ENCODE measurements at places on chromosomes 1 and 21.
A peak's percentile ranks its signal among the peaks of the same experiment; 100 is the strongest.

DNA sequence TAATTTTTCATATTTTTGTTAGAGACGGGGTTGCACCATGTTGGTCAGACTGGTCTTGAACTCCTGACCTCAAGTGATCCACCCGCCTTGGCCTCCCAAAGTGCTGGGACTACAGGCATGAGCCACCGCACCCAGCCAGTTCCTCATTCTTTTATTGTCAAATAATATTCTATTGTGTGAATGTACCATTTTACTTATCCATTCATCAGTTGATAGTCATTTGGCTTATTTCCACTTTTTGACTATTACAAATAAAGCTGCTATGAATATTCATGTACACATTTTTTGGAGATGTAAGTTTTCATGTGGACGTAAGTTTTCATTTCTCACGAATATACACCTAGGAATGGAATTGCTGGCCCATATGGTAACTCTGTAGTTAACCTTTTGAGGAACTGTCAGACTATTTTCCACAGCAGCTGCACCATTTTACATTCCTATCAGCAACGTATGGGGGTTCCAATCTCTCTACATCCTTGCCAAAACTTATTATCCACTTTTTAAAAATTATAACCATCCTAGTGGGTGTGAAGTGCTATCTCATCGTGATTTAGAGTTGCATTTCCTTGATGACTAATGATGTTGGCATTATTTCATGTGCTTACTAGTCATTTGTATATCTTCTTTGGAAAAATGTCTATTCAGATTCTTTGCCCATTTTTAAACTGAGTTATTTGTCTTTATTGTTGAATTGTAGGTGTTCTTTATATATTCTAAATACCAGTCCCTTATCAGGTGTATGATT, 12.7 kb downstream of the PACC1 start:
- DNase-seq: peak; percentile 2

- no peak for DNase-seq
Measured at GRCh38 chr1:237590386-237590785, 300.3 kb downstream of the ZP4 start.

- no peak for DNase-seq
Measured at GRCh38 chr1:36971852-36972618, 62.3 kb downstream of the GRIK3 start.

DNA sequence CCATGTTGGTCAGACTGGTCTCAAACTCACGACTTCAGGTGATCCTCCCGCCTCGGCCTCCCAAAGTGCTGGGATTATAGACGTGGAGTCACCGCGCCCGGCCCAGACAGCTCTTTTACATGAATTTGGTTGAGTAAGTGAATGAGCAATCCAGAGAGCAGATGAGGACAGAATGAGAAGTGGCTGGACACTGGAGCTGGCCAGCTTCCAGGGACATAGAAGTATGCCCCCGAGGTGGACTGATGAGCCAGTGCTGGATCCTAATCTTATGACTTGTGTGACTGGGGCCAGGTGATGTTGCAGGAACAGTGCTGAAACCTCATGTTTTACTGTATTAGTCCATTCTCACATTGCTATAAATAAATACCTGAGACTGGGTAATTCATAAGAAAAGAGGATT, 35.9 kb upstream of the KANK4 start:
- no peak for DNase-seq

DNA sequence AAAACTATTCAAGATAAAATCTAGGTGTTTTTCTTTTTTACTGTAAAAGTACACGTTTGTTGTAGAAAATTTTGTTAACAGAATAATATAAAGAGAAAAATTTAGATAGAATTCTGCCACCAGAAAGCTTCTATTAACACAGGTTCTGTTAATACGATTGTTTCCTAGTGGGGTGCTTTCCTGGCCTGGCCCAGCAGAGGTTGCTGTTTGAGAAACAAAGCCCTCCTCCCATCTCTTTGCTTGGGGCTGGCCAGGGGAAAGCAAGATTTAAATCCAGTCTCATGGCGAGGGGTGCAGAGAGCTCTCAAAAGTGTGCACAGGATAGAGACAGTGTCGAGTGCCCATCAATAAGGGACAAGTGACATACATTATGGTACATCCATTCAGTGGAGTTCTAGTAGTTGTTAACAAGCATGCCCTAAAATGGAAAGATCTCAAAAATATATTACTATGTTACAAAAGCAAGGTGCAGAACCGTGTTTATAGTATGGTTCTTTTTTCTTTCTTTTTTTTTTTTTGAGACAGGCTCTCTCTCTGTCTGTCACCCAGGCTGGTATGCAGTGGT, 14.6 kb upstream of the ACBD3 start:
- no peak for DNase-seq

- no peak for DNase-seq
Measured at GRCh38 chr21:25895565-25896205, 160.9 kb downstream of the GABPA start.

GRCh38 chr1:107877745-107878144, 87.2 kb downstream of the VAV3 start:
- DNase-seq: no peak

GRCh38 chr1:87969040-87969439, 640.4 kb downstream of the LMO4 start:
- DNase-seq: no peak

DNA sequence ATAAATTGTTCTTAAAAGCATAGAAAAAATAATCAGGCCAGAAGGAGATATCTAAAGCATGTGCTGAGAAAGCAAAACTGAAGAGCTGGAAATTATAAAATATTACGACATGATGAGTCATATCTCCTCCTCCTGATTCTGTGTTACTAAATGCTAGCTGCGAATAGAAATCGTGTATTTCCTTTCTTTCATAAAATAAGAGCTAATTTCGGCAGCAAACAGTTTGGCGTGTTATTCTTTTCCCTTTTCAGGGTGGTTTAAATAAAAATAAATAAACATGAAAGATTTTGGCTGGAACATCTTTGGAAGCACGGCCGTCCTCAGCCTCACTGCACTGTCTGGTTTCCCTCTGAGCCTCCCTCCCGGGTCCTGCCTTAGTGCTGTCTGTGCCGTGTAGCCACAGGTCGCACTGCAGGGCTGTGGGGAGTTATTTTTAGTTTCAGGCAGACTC, 56.0 kb downstream of the ADARB1 start:
- DNase-seq: no peak

GRCh38 chr1:158969855-158970254, 38.5 kb downstream of the PYHIN1 start:
- no peak for DNase-seq

DNA sequence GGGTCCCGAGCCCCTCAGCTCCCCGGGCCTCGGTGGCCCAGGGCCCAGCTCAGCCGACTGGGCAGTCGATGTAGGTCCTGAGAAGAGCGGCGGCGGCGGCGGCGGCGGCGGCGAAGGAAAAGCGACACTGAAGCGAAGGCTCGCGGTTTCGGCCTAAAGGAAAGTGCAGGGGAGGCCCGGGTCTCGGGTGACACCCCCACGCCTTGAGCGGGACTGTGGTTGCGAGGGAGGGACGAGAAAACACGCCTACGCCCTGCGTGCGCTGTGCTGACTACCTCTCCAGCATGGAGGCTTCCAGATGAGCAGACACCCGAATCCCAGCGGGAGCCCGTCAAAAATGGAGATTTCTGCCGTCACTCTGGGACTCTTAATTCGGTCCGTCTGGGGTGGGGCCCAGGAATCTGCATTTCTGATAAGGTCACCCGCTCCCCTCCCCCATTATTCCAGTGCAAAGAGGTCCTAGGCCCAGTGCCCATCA, 31.2 kb downstream of the DNTTIP2 start:
- peak; percentile 79 for DNase-seq

DNA sequence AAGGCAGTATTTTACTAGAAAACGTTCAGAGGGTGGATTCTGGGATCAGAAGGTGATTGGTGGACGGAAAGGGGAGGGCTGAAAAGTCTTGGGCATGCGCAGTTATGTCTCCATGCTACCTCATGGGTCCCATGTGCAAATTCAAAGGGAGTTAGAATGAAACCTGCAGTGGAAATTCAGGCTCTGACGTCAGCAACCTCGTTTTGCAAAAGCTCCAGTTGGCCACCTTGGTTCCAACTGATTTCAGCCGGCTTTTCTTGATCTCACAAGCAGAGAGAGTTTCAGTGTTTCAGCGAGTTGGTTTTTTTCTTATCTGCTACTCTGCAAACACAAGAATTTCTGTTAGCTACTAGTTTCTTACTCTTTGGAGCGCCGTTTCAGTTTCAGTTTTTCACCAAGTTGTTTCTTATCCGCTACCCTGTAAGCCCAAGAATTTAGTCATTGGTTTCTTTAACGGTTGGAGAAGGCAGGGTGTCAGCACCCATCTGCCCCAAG, 69.8 kb upstream of the PGBD5 start:
- no peak for DNase-seq

DNA sequence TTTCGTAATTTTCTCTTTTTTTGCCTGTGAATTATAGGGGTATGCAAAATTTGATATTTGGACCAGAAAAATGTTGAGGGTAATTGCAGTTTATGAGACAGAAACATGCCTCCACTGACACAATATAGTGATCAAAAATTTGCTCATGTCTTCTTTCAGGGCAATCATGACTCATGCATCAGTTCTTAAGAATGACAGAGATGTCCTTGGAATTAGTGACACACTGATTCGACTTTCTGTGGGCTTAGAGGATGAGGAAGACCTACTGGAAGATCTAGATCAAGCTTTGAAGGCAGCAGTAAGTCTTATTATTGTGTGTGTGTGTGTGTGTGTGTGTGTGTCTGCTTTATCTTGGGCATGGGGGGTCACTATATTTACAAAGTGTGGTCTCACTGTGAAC, 27.5 kb downstream of the CTH start:
- DNase-seq: no peak

DNA sequence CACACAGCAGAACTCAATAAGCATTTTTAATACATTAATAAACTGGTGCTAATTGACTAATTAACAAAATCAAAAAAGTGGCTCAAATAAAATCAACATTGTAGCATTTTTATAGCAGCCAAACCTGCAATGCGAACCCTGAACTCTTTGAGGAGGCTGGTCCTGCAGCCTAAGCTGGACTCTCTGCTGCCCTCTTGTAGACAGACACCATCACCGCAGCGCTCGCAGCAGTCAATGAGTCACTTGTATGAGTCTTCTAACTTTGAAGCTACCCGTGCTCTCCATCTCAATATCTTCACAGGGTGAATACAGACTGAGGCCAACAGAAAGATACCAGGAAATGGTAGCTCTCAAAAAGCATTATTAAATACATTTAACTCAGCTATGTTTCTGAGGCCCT, 9.7 kb upstream of the KRTAP7-1 start:
- DNase-seq: peak; percentile 54

GRCh38 chr1:56520016-56520601, 59.3 kb downstream of the PLPP3 start:
- DNase-seq: no peak

DNA sequence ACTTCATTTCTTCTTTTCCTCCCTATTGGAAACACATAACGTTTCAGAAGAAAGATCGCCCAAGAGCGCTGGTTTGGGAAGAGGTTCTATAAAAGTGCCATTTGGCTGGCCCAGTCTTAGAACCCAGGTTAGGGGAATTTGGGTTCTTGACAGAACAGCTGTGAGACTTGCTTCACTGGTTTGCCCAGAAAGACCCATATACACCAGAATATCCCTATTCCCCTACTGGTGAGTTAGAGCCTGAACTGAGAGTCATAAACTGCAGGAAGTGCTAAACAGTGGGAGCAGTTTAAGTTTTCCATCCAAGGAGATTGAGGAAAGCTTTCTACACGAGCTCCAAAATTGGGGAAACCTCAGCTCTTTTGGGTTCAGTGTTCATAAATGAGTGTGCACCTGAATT, 275.2 kb downstream of the VAV3 start:
- DNase-seq: no peak

- DNase-seq: no peak
Measured at GRCh38 chr1:10071640-10072039, 38.9 kb downstream of the UBE4B start.

DNA sequence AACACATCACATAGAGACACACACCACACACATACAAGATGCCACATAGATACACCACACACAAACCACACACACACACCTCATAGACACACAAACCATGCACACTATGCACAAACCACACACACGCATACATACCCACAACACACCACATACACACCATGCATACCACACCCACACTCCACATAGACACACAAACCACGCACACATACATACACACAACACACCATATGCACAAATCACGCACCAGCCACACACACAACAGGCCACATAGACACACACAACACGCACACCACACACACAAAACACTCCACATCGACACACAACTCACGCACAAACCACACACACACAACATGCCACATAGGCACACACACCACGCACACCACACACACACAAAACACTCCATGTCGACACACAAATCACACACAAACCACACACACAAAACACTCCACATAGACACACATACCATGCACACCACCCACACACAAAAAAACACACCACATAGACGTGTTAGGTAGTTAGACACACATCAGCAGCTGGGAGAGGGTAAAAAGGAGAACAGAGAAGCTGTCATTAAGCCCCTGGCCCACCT, 49.5 kb upstream of the SLC19A1 start:
- no peak for DNase-seq

DNA sequence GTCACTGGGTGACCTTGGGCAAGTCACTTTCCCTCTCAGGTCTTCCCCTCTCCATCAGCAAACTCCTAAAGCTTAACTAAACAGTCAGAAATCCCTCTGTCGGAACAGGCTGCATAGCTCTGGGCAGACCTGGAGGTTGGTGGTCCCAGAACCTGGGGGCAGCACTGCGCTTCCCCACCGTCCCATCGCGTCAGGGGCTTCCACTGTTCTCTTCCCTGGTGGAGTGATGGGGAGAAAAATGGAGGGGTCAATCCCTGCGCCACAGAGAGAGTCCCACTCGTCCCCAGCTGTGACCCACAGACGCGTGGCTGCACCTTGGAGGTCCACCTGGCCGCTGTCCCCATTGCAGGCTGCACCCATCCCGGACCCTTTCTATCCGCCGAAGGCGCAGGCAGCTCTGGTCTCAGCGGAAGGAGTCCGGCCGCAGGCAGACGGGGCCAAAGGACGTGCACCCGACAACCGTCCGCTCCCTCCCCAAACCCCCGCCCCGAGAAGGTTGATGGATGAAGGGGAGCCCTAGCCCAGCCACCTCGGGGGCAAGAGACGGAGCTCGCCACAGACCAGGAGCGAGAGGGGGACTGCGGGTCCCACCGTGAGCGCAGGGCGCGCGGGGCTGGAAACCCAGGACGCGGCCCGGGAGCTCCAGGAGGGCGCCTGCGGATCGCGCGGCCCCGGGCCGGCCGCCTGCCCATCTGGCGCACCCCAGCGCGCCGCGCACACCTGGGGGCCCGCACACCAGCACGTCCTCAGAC, 588 bp upstream of the WNT3A start:
- DNase-seq: peak; percentile 51

- DNase-seq: no peak
Measured at GRCh38 chr1:106793651-106794050, 262.8 kb upstream of the PRMT6 start.
